ENCODE measurements at places on chromosomes 2 and 18.

GRCh38 chr2:132033365-132033764 lies 128.4 kb downstream of the ANKRD30BL start:
- DNase-seq: no peak

DNA sequence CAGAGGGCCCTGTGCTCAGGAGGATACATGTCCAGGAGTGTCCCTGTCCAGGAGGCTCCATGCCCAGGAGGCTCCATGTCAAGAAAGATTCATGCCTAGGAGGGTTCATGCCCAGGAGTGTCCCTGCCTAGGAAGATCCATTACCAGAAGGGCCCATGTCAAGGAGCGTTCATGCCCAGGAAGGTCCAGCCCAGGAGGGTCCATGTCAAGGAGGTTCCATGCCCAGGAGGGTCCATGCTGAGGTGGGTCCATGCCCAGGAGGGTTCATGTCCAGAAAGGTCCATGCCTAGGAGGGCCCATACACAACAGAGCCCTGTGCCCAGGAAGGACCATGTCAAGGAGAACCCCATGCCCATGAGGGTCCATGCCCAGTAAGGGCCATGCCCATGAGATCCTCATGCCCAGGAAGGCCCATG lies 7.0 kb downstream of the GPR35 start:
- no peak for DNase-seq

DNA sequence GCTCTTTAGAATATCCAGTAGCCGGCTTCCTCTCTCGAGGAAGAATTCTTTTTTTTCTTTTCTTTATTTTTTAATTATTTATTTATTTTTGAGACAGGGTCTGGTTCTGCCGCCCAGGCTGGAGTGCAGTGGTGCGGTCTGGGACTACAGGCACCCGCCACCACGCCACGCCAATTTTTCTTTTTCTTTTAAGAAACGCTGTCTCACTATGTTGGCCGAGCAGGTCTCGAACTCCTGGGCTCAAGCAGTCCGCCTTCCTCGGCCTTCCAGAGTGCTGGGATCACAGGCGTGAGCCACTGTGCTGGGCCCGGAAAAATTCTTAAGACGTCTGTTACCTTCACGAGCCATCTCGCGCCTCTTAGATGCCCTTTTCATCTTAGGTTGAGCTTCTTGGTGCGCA lies 931 bp upstream of the TMEM131 start:
- no peak for DNase-seq

DNA sequence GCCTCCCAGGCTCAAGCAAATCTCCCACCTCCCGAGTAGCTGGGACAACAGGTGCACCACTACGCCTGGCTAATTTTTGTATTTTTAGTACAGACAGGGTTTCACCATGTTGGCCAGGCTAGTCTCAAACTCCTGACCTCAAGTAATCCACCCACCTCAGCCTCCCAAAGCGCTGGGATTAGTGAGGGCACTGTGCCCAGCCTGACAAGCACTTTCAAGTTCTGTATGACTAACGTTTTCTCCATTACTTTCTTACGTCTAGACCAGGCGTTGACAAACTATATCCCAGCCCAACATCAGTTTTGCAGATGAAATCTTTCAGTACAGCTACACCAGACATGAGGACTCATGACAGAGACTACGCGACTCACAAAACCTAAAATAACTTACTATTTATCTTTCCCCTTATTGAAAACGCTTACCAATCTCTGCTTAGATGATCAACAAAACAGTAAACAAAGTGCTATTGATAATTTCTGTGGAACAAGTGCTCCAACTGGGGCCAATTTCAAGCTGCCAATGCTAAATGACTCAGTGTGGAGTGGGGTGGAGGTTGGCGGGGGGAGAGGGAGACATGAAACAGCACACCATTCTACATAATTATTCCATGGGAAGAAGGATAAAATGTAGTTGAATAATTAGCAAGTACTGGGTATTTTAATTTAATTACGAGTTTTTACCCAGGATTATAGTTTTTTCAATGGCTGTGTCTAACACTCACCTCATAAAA lies 59.1 kb downstream of the SAP130 start:
- no peak for DNase-seq

DNA sequence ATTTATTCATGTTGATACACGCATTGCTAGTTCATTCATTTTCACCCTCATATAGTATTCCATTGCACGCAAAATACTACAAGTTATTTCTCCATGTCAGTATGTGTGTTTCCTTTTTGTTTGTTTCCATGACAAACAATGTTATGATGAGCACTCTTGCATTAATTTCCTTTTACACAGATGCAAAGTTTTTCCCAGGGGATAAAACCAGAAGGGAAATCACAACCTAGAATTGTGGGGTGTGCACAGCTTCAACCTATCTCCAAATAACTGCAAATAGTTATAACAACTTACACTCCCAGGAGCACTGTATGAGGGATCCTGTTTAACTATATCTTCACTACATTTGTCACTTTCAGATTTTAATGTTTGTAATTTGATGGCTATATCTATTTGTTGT lies 87.1 kb downstream of the ANKRD44 start:
- DNase-seq: no peak

GRCh38 chr2:29527947-29528346 lies 393.4 kb downstream of the ALK start:
- DNase-seq: no peak

All from mucosa of gallbladder (tissue), 1 donor.